Sciatic nerve (tissue), 2 donors: ENCODE measurements at places on chromosomes 7 and 10. TPM values are rescaled to one million over a fixed set of nuclear protein-coding genes. Genes with fewer than 3 reads are reported as not detected.

Gene MACC1
- total RNA-seq = 0.98 TPM

Gene FXYD4
- total RNA-seq = not detected

Gene LIPF
- not detected for total RNA-seq

Gene C10orf62
- not detected for total RNA-seq

Gene RNLS
- total RNA-seq = 5.5 TPM

Gene OPN1SW
- not detected for total RNA-seq

Gene IFIT5
- 17.4 TPM for total RNA-seq

Gene CALML3
- not detected for total RNA-seq

Gene CCL24
- total RNA-seq = 0.67 TPM

Gene PRKCQ
- total RNA-seq = 0.94 TPM
